ENCODE measurements at places on chromosomes 6 and 20.

- no peak for DNase-seq
Measured at GRCh38 chr20:50574108-50574507, 63.9 kb downstream of the PTPN1 start.

GRCh38 chr20:37901240-37901639 is 1.7 kb upstream of the VSTM2L start:
- DNase-seq: no peak

DNA sequence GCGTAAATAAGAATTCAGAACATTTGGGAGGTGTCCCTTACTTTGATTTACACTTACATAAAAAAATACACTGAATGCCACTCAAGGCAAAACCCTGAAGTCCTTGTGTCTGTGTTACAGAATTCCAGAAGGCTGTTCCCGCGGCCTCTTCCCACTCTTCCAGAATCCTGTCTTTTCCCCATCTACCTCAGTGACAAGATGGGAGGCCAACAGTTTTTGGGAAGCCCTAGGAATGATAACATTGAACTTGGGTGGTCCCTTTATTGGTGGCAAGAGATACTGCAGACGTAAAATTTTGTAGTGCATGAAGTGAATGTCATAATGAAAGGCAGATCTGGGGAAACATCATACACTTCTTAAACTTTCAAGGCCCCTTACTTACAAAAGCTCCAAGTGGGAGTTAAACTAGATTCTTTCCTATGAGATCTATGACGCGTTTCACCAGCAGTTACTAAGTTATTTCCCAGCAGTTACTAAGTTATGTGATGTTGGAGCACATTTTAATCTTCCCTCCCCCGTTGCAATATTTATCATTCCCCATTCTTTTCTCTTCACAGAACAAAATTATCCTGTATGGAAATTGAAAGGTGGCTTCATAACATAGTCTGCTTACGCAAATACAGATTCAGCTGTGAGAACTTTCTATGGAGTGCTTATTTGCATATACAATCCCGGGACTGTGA is 79.5 kb downstream of the BCAS1 start:
- DNase-seq: no peak

- peak; percentile 66 for DNase-seq
Measured at GRCh38 chr20:56781108-56781739, 152.1 kb downstream of the TFAP2C start.

- DNase-seq: no peak
Measured at GRCh38 chr6:118899948-118900347, 6.0 kb downstream of the ASF1A start.

- DNase-seq: no peak
Measured at GRCh38 chr6:6798448-6798860, 209.9 kb downstream of the LY86 start.

DNA sequence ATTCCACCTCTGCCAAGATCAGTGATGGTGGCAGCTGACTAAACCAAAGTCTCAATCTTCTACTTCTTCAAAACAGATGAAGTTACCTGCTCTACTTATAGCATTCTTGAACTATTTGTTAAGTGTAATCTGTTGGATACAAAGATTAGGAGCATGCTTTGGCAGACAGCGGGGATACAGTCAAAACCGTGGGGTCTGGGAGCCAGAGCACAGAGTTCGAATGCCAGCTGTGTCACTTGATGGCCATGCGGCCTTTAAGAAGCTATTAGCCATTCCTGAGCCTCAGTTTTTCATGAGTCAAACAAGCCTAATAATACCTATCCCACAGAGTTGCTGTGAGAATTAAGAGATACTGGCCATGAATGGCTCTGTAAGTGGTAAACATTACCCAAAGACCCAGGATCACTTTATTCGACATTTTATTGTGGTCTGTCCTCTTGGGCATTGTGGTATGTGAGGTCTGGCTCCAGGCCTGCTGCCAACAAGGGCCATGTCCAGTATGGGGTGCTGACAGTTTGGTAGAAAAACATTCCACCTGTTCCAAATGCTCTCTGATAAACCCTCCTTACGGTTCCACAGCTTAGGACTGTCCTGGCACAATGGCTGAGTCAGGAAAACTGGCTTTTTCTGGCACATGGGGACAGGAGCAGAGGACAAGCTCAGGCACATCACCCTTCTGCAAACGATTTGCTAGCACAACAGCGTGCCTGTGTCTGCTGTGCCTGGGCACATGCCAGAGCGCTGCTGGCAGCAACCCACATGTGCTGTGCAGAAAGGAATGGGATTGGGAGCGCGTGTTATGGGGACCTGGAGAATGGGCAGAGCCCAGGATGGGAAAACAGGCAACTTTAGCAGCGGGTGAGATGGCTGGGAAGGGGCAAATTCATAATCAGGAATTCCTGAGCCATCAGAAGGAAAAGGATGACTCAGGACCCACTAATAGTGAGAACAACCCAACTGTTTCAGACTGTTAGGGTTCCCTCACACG is 15.7 kb upstream of the FAM83C start:
- DNase-seq: peak; percentile 79

DNA sequence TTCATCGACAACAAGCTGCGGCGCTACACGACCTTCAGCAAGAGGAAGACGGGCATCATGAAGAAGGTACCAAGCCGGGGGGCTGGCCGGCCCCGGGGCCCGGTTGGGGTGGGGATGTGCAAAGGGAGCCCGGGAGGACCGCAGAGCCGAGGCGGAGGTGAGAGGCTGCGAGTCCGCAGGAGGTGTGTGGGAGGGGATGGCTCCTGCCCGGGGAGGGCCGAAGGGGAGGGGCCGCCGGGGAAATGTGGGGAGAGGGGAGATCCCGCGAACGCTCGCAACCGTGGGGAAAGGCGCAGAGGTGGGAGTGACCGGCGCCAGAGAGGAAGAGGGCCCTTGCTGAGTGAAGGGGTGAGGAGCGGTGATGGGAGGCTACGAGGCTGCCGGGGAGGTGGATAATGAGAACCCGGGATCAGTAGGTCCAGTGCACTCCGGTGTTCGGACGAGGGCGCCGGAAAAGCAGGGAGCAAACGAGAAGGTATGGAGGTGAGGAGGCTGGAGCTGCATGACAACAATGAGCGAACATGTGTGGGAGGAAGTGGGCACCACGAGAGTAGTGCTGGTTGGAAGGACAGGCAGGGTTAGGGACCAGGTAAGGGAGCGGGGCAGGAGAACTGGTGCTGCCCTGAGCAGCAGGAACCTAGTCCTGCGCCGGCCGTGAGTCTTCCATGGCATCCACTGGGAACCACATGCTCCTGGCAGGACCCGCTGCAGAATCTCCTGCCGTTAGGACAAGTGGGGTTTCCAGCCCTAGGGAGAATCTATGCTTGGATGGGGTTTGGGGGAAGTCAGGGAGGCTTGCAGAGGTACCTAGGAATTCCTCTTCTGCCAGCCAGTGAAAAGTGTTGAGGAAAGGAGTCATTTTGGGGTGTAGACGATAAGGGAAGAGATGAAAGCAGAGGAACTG is 1.3 kb downstream of the SRF start:
- DNase-seq: no peak

DNA sequence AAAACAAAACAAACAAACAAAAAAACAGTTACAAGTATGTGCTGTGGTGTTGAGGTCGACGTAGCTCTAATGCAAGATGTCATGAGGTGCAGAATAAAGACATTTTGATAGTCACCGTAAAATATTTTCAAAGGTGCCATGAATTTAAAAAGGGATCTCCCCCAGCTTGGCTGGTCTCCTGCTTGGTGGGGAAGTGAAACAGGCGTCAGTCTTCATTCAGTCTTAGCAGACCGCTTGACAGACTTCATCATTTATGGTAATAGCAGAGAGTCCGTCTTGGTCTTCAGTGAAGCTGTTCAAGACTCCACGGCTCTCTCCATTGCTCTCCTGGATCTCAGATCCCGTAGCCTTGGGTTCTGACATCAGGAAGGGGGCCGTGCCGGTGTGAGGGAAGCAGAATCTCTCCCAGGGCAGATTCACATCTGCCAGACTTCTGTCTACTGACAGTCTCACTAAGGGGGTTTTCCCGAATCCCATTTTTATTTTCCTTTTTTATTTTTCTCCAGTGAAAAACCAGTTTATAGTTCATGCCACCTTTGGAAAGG is 1.6 kb downstream of the SLC24A3 start:
- DNase-seq: no peak

GRCh38 chr20:51594236-51595057 is 51.9 kb upstream of the NFATC2 start:
- no peak for DNase-seq

DNA sequence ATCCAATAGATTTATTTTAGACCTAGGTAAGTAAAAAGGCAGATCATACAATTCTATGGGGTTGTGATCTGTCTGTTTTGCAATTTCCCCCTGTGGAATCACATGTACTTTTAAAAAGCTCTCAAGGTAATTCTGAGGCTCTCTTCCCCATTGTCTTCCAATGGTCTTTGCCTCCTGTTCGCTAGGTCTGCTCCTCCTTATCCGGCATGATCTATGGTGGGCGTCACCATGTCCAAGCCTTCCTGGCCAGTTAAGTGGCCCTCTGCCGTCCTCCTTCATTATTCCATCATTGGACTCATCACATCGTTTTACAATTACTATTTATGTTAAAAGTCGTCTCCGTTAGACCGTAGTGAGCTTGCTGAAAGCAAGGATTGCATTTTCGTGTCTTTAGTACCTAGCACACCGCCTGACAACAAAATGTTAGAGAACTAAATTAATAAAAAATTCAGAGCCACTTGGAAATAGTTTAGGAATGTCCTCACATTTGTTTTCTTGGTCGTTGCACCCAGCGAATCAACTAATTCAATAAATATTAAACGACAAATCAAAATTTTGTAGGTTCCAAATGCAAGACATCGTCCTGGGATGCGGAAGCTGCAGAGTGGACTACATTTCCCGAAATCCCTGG is 2.2 kb upstream of the STXBP5 start:
- peak; percentile 10 for DNase-seq

DNA sequence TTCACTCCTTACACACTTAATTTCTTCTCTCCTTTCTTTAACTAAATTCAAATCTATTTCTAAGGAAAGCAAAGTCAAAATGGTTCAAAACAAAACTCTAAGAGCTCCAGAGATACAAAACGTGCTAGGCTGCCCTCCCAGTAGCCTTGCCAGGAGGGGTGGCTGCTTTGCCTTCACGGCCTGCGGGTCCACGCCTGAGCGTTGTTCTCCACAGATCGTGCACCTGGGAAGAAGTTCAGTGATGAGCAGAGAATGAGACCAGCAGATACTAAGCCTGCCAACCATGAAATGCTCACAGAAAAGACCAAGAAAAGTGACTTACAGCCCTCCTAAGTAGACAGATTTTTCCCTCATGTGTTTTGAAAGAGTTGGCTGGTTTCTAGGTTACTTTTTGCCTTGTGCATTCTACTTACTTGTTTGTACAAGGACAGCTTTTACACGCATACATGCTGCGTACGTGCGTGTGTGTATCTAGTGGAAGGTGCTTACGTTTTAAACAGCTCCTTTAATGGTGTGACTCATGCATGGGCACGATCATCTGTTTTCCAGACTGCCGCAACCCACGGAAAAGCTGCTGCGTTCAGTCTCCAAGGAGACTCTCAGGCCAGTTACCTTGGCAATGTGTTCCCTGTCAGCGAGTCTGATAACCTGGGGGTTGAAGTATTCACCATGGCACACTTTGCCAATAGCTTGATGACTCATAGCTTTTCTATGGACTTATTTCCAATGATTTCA is 32.4 kb upstream of the PBOV1 start:
- peak; percentile 78 for DNase-seq

DNA sequence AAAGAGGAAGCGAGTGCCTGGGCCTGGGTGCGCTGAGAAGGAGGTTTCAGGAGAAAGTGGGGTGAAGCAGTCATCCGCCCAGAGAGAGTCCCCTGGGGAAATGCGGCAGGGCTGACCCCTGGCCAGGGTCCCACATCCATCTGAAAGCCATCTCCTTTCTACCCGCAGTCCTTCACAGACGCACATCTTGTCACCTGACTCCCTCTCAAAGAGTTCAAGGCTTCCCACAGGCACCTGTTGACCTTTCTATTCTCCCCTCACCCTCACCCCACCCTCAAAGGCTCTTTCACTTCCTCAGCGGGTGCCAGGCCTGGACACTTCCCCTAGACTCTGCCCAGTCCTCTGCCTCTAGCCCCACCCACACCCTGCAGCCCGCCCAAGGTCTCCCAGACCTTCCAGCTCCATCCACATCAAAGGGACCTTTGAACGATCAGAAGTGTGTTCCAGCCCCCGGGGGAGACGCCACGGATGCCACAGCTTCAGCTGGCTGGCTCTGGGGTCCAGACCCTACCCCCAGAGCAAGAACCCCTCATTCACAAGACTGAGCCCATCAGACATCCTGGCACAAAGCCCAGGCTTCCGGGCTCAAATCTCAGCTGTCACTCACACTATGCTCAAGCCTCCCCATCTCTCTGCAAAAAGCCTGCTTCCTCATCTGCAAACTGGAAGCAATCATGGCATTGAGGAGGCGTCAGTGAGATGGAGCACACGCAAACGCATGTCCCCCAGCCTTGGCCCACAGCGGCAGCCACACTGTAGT is 2.1 kb downstream of the CTSZ start:
- no peak for DNase-seq

GRCh38 chr6:161481786-161482516 is 208.1 kb upstream of the AGPAT4 start:
- DNase-seq: no peak

DNA sequence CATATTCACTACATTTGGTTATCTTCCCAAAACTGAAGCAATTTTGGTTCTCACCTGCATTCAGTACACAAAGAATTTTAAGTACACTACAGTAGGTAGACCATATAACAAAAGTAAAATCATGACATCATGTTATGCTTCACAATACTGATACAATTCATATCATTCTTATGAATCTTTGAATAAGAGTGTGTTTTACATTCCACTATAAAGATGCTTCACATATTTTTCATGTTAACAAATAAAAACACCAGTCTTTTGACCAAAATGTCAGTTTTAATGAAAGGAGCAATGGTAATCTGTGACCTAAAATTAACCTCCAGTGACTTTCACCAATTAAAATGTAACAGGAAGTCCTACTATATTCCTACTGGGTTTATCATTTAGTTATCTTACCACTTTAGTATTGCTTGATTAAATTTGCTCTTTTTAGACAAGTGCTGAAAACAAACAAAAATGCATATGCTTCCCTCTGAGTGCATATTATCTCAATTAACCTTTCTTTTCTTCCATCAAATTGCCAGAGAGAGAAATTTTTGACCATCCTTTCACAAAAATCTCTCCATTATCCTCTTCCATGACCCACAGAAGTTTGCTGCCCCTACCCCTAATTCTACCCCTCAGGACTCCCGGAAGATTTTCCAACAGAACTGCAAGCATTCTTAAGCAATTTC is 49.3 kb downstream of the PHIP start:
- DNase-seq: peak; percentile 27

- no peak for DNase-seq
Measured at GRCh38 chr6:107561306-107561705, 71.4 kb downstream of the SOBP start.

DNA sequence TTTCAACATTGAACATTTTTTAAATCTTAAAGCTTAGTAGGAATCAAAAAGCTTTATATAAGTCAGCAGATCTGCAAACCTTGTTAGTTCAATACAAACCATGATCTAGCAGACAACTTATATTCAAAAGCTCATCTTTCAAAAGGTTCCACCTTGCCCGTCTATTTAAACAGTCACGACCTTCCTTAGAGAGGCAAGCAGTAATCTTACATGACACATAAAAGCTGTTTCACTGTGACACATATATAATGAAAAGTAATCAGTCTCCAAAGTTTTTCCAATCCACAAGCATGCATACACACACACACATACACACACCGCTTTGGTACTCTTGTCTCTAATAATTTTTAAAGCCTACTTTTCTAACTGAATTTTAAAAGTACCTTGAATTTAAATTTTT is 12.9 kb downstream of the SOD2 start:
- DNase-seq: no peak

All from AG08395 (cell line).